Mesothelial cell of epicardium (in vitro differentiated cells): ENCODE measurements at places on chromosomes 5 and 9.

DNA sequence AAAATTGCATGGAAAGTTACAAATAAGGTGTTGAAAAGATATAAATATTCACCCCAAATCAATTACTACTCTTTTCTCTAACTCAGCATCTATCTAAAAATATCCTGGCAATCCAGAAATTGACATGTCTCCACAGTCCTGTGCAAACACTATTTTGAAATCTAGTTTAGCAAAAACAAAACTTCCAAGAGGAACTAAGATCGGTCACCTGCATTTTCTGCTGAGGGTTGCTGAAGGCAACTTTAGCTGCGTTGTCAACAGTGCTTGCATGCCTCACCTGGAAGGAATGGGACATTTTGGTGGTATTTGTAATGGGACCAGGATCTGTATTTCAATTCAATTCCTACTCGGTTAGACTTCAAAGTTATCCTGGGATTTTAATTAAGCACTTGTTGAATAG, 398.3 kb downstream of the NTRK2 start:
- no peak overlapping the region for H3K4me3 ChIP-seq
- H3K27me3 ChIP-seq: peaks cover 2% of the 10 kb centered on the region
- no peak overlapping the region for H3K27ac ChIP-seq
- DNase-seq: no peak
- peaks cover 11% of the 10 kb centered on the region for H3K4me1 ChIP-seq

DNA sequence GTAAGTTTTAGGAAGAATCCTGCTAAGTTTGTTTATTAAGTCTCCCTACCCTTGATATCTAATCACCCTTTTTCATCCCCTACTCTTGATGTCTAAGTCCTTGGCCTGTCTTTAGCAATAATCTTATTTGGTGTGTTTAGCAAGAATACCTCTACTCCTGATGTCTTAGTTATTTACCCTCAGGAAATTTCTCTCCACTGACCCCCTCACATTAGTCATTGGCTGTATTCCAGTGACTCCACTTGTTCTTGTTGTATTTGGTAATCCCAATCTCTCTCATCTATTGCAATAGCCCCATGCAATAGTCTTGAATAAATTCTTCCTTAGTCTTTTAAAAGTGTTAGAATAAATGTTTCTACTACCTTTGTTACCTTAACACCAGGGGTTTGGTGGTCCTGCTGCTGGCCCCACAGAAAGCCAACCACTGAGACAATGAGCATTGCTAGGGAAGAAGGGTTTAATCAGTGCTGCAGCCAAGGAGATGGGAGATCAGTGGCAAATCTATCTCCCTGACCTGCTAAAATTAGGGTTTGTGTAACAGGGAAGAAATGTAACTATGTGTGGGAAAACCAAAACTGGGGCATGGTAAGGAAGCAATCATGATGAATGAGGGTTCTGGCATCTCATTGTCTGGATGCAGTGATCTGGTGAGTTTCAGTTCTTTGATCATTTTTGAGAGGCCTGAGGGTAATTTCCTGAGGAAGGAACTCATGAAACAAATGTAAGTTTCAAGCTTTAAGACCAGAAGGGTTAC, 236.4 kb upstream of the DAB2 start:
- H3K4me3 ChIP-seq: no peak overlapping the region
- DNase-seq: no peak
- peaks cover 9% of the 10 kb centered on the region for H3K36me3 ChIP-seq
- H3K4me1 ChIP-seq: peaks cover 29% of the 10 kb centered on the region

GRCh38 chr5:144385597-144385996, 214.9 kb downstream of the KCTD16 start:
- no peak overlapping the region for H3K27ac ChIP-seq
- H3K4me1 ChIP-seq: peaks cover 6% of the 10 kb centered on the region
- no peak overlapping the region for H3K4me3 ChIP-seq

DNA sequence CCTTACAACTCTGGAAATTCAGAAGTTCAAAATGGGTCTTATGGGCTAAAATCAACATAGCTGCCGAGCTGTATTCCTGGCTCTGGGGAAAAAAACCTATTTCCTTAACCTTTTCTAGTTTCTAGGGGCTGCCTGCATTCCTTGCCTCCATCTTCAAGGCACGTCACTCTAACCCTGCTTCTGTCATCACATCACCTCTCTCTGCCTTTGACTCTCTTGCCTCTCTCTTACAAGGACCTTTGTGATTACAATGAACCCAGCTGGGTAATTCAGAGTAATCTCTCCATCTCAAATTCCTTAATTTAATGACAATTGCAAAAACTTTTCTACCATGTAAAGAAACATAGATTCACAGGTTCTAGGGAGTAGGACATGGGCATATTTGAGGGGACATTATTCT, 103.1 kb upstream of the SMC2 start:
- no peaks in the 10 kb centered on the region for H3K4me1 ChIP-seq
- no peaks in the 10 kb centered on the region for H3K27me3 ChIP-seq
- H3K4me3 ChIP-seq: no peak overlapping the region
- no peak for DNase-seq

DNA sequence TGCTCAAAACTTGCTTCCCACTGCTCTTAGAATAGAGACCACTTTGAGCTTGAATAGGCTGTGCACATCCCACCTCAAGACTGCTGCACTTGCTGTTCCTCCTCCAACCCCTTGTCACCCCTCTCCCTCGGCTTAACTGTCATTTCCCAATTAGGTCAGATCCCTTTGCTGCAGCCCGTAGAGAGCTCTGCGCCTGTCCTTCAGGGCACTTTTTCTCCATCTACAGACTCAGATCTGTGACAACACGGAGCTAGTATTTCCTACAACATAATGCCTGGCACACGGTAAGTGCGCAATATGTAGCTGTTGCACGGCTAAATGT, 485 bp upstream of the HABP4 start:
- DNase-seq: no peak
- H3K4me3 ChIP-seq: peak overlapping the region; percentile 67
- H3K27me3 ChIP-seq: no peaks in the 10 kb centered on the region
- H3K4me1 ChIP-seq: peaks cover 19% of the 10 kb centered on the region
- peak overlapping the region; percentile 88 for H3K27ac ChIP-seq

GRCh38 chr5:153429761-153430380, 60.6 kb upstream of the GRIA1 start:
- DNase-seq: no peak
- H3K27me3 ChIP-seq: peaks cover 29% of the 10 kb centered on the region
- no peaks in the 10 kb centered on the region for H3K36me3 ChIP-seq
- H3K27ac ChIP-seq: no peak overlapping the region

DNA sequence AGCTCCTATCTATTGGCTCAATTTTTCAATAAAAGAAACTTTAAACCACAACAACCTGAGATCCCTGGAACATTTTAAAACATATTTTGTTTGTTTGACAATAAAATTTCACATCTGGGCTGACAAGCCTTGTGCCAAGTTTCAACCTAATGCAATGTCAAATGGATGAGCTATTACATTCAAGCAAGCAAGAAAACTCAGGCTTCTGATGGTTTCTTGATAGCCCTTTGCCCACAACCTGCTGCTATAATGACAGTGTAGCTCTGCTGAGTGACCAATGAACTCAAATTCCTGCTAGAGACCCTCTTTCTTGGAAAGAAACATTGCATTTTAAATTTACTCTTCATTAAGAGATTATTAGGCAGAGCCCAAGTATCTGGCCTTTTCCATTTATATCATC, 472.9 kb downstream of the ARHGEF28 start:
- no peaks in the 10 kb centered on the region for H3K36me3 ChIP-seq
- H3K27ac ChIP-seq: no peak overlapping the region
- no peaks in the 10 kb centered on the region for H3K27me3 ChIP-seq
- H3K4me3 ChIP-seq: no peak overlapping the region
- peaks cover 14% of the 10 kb centered on the region for H3K4me1 ChIP-seq

GRCh38 chr5:61089351-61089750, 72.9 kb downstream of the SMIM15 start:
- no peak overlapping the region for H3K27ac ChIP-seq
- H3K4me3 ChIP-seq: no peak overlapping the region
- H3K36me3 ChIP-seq: peaks cover 9% of the 10 kb centered on the region
- no peaks in the 10 kb centered on the region for H3K27me3 ChIP-seq
- H3K4me1 ChIP-seq: no peaks in the 10 kb centered on the region

DNA sequence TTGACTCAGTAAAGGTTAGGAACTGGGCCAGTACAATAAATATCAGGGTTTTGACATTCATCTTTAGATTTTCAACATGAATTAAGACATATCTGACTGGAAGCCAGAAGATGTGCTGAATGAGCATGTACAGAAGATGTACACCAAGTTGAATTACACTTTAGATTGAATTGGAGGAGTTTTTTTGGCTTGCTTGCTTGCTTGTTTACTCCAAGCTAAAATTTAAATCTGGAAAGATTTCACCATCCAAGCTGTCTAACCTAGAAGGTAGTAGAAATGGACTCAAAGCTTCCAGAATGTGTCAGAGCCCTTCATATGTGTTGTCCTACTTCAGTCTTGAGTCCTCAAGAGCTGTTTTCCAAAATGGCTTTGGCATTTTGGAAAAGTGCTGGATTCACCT, 49.0 kb upstream of the FCHO2 start:
- H3K4me3 ChIP-seq: no peak overlapping the region
- H3K27ac ChIP-seq: no peak overlapping the region
- no peaks in the 10 kb centered on the region for H3K27me3 ChIP-seq

GRCh38 chr9:78325846-78326360, 29.0 kb downstream of the PSAT1 start:
- no peaks in the 10 kb centered on the region for H3K27me3 ChIP-seq
- H3K4me1 ChIP-seq: peaks cover 12% of the 10 kb centered on the region
- H3K27ac ChIP-seq: peak overlapping the region; percentile 12
- no peak overlapping the region for H3K4me3 ChIP-seq
- no peak for DNase-seq

GRCh38 chr9:5696884-5697283, 68.0 kb downstream of the RIC1 start:
- H3K27me3 ChIP-seq: no peaks in the 10 kb centered on the region
- peaks cover 20% of the 10 kb centered on the region for H3K36me3 ChIP-seq
- H3K4me1 ChIP-seq: peaks cover 9% of the 10 kb centered on the region
- H3K4me3 ChIP-seq: no peak overlapping the region
- no peak for DNase-seq
- H3K27ac ChIP-seq: no peak overlapping the region

DNA sequence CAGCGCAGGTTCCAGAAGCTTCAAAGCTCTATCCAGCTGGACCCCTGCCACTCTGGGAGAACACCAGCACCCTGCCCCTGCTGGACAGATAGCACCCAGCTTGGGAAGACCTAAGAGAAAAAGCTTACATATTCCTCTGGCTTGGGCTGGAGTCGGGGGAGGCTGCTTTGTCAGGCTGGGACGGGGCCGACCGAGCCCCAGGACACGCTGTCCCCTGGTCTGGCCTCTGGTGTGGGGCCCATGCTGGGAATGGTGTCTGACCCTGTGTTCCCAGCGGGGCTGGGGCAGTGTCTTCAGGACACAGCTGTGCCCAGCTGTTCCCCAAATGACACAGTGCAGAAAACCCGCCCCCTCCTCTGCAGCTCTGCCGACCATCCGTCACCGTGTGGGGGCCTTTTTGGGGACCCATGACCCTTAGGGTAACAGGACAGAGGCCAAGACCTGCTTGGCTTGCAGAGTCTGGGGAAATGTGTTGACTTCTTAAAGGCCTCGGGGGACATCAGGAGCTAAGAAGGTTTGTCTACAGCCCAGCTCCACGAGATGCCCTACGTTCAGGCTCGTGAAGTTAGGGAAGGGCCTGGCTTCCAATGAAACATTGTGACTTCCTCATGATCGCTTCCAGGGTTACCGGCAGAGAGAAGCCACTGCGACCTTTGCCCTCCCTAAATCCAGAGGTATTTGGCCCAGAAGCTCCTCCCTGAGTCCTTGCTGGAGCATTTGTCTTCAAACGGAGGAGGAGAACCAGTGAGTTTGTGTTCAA, 20.4 kb upstream of the SLC2A6 start:
- DNase-seq: no peak
- H3K4me1 ChIP-seq: no peaks in the 10 kb centered on the region
- H3K36me3 ChIP-seq: no peaks in the 10 kb centered on the region
- H3K4me3 ChIP-seq: no peak overlapping the region

GRCh38 chr5:68548959-68549676, 333.6 kb downstream of the PIK3R1 start:
- no peak overlapping the region for H3K4me3 ChIP-seq
- H3K27ac ChIP-seq: peak overlapping the region; percentile 78
- H3K4me1 ChIP-seq: peaks cover 33% of the 10 kb centered on the region
- no peaks in the 10 kb centered on the region for H3K27me3 ChIP-seq

DNA sequence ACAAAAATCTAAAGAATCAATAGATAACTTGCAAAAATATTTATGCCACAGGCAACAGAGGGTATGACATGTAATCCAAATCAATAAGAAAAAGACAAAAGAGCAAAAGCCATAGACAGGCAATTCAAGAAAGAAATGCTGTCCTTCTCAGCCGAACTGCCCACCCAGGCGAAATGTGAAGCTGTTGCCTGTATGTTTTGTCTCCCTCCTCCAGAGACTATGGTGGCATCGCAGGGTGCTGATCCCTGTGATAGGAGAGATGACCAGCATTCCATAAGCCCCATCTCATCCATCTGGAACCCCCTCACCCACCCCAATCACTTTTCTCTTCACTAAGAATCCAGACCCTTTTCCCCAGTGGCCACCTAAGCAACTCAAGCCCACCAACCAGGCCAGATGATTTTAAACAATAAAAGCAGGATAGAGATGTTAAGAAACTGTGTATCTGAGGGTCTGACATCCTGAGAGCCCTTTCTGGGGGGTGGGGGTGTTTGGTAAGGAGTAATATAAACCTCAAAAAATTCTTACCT, 5.3 kb upstream of the ACSL6 start:
- H3K4me3 ChIP-seq: no peak overlapping the region
- H3K27me3 ChIP-seq: peaks cover 88% of the 10 kb centered on the region

- H3K27ac ChIP-seq: no peak overlapping the region
- peaks cover 18% of the 10 kb centered on the region for H3K4me1 ChIP-seq
- no peak for DNase-seq
- no peak overlapping the region for H3K4me3 ChIP-seq
- no peaks in the 10 kb centered on the region for H3K36me3 ChIP-seq
These were observed 2.4 kb downstream of the MACIR start for GRCh38 chr5:103260951-103261350.

DNA sequence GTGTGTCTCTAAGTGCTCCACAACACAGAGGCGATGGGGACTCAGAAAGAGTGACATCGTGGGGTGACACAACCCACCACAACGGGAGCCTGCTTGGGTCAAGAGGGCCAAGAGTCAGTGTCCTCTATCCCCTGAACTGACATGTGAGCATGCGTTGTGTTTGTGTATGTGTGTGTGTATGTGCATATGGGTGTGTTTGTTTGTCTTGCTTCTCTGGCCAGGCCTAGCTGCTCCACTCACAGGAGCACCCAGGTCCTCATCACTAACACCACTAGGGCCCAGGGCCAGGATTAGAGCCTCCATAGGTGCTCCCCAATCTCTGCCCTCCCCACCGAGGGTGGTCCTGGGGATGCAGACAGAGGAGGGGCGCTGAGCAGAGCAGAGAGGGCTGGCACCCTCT, 115.0 kb upstream of the CTSV start:
- H3K27me3 ChIP-seq: no peaks in the 10 kb centered on the region
- H3K4me1 ChIP-seq: no peaks in the 10 kb centered on the region
- no peak overlapping the region for H3K4me3 ChIP-seq
- no peak for DNase-seq
- no peak overlapping the region for H3K27ac ChIP-seq

- no peak for DNase-seq
- H3K4me1 ChIP-seq: peaks cover 17% of the 10 kb centered on the region
- no peaks in the 10 kb centered on the region for H3K36me3 ChIP-seq
- H3K4me3 ChIP-seq: no peak overlapping the region
- no peak overlapping the region for H3K27ac ChIP-seq
These were observed 3.6 kb downstream of the SLC12A7 start for GRCh38 chr5:1108023-1108864.
